CD4-positive, alpha-beta T cell treated with Interleukin-6 at 100 ng/mL for 8 hours (primary cell): ENCODE measurements at places on chromosomes 6 and 20.

DNA sequence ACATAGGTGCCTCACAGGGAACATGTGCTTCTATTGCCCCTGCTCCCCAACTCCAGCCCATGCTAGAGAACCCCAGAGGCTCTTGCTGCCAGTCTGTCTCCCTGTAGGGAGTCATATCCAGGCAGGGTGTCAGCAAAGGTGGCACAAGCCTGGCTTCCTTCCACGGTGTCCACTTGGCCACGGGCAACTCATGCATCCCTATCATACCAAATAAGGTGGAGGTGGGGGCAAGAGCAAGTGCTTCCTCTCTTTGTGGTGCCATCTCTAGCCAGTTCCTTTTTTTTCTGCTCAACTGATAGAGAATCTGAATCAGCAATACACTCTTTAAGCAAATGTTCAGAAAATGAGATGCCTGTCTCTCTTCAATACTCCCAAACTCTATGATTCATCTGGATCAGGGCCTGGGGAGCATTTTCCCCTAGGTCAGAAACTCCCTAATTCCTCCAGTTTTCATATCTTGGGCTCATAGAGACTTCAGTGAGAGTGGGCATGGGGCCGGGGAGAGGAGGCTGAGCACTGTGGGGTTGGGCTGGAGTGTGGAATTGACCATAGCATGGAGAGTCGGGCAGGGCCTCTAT lies 105.1 kb upstream of the GPR6 start:
- no peak for DNase-seq

DNA sequence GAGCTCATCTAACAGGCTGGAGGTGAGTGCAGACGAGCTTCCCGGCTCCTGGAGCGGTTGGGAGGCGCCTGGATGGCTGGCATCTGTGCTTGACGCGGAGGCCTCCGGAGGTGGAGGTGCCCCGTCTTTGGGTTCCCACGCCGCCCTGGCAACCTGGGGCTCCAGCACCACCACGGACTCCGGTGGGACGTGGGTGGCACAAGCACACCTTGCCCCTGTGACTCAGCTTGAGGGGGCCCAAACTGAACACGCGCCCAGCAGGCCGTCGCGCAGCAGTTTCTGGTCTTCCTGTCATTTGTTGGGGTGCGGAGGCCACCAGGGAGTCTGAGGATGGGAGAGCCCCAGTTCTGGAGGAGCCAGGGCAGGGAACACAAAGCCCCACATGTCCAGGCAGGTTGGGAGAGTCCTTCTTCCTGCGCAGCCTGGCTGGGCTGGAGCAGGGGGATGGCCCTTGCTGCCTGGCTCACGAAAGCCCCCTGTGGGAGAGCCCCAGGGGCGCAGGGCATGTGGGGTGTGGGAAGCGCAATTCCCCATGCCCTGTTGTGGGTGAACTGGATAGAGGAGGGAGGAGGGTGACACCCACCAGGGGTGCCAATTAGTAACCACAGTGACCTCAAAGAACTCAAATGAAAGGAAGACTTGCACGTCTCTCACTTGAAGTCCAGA lies 1378.6 kb upstream of the DEFB115 start:
- DNase-seq: no peak

DNA sequence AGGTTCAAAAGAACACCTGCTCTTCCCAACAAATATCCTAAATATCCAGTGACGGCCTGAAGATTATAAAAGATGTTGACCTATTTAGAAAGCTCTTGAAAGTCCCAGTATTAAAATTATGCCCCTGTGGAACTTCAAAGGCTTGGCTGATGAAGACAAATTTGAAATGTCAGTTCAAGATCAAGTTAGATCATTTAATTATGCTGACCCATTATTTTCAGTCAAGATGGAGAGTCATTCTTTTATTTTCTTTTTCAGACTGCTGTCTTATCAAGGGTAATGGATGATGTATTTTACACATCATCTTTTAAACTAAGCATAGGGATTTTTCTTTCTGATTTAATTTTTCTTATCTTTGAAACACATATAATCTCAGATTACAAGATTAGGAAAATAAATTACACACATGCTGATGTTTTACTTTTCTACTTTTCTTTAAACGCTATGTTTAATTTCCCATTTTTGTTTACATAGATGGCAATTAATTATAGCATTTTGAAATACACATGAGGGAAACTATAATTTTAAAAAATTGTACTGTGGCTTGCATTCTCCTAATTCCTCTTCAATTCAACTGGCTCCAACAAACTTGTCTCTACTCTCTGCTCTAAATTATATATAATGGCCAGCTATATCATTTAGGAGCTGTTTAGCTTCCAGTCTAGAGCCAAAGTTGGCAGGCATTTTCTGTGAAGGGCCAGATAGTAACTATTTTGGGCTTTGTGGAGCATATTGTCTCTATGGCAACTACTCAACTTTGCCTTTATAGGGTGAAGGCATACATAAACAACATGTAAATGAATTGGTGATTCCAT lies 123.7 kb downstream of the RCAN2 start:
- DNase-seq: no peak

- no peak for DNase-seq
These were observed 16.9 kb upstream of the SRSF3 start for GRCh38 chr6:36577301-36577700.

GRCh38 chr6:42885702-42886101 lies 6.3 kb downstream of the RPL7L1 start:
- no peak for DNase-seq

GRCh38 chr6:18352842-18353241 lies 34.3 kb upstream of the RNF144B start:
- DNase-seq: no peak

DNA sequence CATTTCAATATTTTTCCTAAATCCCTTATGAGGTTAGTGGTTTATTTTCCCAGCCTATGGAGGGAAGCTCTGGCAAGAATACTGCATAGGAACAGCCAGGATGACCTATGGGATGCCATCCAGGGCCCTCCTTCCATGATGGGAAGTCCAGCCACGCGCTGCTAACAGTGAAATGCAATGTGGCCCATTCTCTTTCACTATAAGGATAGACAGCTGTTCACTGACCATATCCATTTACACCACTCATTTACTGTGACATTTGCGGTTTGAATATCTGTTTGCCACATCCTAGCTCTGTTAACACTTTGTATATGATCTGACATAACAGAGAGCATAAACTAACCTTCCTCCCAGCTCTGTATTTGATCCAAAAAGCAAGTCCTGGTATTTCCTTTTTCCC lies 471.7 kb downstream of the CBLN4 start:
- no peak for DNase-seq

- DNase-seq: no peak
These were observed 90.1 kb downstream of the HIVEP2 start for GRCh38 chr6:142854589-142855488.

DNA sequence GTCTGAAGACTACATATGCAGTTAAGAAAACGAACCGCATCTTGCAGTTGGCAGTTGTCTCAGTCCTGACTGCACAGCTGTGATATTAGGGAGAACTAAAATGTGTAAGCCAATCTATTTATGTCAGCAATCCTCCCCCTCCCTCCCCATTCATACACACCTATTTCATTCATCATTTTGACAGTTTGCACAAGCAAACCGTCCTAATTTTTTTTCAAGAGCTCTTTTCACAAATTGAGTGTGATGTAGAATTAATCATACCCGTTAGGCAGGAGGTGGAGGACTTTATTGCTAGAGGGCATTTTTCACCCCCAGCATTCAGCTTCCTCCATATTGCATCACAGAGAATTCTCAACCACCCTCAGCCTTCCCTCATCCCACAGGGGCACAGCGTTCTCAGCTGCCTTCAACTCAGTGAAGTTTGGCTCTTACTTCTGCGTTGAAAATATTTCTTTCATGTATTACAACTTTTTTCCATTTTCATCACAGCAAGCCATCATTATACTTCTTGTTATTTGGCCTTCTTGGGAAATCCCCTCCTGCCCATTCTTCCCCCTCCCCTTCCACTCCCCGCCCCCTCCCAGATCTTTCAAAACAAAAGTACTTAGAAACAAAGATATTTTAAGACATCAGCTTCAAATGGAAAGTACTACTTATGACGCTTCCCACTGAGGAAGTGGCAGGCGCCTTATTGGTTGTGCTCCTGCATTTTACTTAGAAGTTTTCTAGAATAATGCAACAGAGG lies 37.5 kb downstream of the NOX3 start:
- peak; percentile 74 for DNase-seq

DNA sequence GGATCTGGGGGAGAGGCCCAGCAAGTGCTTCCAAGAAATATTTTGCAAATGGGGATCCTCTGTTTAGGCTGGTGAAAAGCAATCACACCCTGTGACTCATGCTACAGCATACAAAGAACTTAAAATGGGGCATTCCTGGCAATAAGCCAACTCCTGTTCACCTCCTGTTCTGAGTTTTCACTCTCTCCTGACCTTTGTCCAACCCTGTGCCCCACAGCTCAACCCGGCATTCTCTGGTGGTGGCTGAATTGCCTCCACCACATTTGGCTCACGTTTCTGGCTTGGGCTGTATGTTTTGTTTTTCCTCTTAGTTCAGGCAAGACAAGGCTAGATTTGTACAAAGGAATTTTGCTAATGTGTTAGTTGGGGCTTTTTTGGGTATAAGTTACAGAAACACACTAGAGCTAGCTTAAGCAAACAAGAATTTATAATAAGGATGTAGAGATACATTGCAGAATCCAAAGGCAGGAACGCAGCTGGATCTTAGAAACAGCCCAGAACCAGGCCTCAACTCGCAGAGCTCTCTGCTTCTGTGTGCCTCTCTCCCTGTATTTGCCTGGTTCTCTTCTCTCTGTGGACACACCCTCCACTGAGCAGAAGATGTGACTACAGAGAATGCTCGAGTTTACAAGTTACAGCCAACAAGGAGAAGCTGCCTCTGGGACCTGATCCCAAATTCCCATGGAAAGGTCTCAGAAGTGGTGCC lies 9.4 kb downstream of the ABCC10 start:
- no peak for DNase-seq

DNA sequence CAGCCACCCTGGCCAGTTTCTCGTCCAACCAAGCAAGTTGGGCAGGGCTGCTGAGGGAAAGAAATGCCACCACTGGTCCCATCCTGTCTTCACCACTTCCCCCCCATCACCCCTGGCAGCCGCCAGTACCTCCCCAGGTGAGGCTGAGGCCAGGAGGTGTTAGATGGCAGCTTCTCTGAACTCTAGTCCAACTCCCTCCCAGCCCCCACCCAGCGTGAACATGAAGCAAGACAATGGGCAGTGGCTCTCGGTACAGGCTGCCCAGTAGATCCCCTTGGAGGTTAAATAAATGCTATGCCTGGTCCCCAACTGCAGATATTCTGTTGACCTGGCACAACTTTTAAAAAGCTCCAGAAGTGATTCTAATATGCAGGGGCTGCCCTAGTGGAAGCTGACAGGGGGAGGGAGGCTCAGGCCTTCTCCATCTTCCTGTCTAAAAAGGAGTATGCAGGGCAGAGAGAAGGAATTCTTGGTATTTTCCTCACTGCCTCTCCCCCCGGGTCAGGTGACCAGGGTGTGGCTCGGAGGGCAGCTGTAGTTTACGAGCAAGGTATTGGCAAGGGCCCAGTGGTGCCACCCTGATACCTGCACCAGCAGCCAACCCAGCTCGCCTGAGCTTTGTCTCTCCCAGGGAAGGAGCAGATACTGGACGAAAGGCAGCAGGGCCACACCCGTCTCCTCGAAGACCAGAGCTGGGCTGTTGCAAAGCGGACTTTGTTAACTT lies 25.7 kb downstream of the KCNK5 start:
- DNase-seq: no peak

DNA sequence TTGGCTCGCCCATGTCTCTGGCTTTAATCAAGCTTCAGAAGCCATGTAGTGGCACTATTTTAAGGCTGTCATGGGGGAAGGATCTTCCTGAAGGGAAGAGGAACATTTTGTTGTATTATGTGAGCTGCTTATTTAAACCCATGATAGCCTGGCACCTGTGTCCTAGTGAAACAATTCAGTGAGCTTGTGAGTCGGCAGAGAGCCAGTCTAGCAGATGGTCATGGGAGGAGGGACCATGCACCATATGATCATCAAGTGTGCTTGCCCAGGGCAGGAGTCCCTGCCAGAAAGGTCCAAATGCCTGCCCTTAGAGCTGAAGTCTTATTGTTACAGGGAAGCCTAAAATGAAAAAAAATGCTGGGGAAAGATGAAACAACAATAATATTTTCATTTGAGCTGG lies 132.9 kb downstream of the PRDM13 start:
- DNase-seq: no peak

GRCh38 chr6:31068669-31069340 lies 43.6 kb downstream of the C6orf15 start:
- DNase-seq: peak; percentile 71

GRCh38 chr6:109687271-109687761 lies 3.7 kb downstream of the AK9 start:
- DNase-seq: no peak

DNA sequence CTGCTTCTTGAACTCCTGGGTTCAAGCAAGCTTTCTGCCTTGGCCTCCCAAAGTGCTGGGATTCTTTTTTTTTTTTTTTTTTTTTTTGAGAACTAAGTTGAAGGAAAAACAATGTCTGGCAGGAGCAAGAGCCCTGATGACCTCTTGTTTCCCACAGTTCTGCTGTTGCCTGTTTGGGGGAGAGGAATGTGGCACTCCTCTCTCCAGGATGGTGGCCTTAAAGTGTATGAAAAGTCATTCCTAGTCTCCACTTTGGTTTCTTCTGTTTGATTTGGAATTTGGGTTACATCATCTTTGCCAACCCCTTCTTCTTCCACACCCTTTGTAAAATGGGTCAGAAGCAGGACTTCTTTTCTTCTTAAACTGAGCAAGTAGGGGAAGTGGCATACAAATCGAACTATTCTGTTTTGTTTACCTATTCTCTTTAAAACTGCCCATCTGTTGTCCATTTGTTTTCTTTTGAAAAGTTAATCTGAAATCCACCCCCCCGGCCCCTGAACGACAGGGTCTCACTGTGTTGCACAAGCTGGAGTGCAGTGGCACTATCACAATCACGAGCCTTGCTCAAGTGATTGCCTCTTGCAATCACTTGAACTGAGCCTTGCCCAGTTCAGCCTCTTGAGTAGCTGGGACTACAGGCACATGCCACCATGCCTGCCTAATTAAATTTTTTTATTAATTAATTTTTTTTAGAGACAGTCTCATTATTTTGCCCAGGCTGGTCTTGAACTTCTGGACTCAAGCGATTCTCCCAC lies 11.3 kb downstream of the CARMIL1 start:
- DNase-seq: no peak

DNA sequence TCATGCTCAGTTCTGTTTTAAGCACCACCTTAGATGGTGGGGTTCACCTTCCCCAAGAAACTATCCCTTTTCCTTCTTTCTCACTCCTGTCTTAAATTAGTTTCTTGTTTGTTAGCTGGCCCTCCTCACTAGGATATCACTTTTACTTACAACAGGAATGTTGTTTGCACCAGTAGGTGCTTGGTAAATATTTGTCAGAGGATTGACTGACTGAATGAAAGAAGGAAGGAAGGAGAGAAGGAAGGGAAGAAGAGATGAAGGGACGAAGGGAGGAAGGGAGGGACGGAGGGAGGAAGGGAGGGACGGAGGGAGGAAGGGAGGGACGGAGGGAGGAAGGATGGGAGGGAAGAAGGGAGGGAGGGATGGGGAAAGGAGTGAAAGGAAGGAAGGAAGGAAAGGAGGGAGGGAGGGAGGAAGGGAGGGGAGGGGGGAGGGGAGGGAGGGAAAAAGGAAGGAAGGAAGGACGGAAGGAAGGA lies 505 bp upstream of the KCNK15 start:
- no peak for DNase-seq

GRCh38 chr6:42229506-42230119 lies 12.0 kb upstream of the MRPS10 start:
- no peak for DNase-seq

GRCh38 chr6:156107624-156108101 lies 652.0 kb upstream of the NOX3 start:
- DNase-seq: no peak
